Spleen (tissue), 13 donors: ENCODE measurements at places on chromosomes 7 and 10.

- no peak for DNase-seq
Observed at GRCh38 chr7:91894781-91895480, 14.4 kb upstream of the MTERF1 start.

GRCh38 chr10:35391153-35391953 is 55.0 kb downstream of the CCNY start:
- no peak for DNase-seq

DNA sequence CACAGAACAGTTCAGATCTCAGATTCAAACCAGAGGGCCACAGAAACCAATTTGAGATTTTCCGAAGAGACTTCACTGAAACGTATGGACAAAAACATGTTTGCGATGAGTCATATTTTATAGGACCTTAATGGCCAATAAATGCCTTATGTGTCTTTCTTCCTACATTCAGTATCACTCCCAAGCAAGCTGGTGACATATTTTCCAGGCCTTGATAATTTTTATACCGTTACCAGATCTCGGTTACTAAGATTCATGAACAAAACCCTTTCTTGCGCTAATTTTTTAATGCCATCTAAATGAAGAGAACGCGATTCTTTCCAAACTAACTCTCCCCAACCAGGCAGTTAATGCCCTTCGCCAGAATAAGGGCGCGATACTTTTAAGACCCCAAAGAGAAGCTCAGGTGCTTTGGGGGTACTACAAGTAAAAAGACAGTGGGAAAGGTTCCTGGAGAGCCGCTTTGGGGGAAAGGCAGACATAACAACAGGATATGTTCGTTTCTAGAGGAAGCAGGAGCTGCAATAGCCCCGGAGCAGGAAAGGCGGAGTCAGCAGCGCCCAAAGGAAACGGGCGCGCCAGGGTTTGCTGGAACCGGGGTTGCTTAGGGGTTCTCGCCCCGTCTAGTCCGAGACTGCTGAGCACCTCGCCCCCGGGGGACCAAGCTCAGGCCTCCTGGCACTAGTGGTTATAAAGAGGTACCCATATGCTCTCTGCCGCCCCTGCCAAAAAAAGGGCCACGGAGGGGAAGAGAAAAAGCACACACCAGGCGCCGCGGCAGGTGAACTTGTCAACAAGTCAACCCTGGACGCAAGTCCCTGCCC is 884 bp downstream of the ICA1 start:
- peak; percentile 85 for DNase-seq

DNA sequence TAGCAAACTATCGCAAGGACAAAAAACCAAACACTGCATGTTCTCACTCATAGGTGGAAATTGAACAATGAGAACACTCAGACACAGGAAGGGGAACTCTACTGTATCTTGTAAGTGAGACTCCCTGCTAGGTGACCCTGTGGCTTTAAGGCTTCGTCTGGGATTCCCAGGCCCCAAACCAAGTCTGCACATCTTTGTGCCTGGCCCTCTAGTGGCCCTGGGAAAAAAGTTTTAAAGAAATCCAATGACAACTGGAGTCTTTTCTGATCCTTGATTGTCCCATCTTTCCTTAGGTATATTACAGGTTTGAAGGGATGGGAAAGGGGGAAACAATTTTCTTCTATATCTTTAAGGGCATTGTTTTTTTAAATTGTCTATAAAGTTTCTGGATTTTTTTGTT is 10.6 kb upstream of the LIPM start:
- DNase-seq = no peak

GRCh38 chr10:103929381-103929921 is 11.5 kb upstream of the STN1 start:
- no peak for DNase-seq

DNA sequence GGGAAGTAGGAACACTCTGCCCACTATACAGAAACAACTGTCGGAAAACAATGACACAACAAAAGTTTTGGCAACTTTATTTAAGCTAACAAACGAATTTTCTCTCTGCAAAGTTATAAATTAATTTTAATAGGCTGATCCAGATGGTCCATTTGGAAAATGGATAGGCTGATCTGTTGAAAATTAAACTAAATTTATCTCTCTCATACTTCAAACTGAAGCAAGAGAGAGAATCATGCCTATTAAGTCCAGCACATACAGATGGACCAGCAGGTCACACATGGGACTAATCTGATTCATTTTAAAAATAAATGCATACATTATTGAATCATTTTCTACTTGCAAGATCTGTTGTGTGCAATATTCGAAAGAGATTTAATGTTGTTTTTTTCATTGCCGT is 110.1 kb downstream of the BTRC start:
- DNase-seq = no peak

- DNase-seq = no peak
Observed at GRCh38 chr10:100020142-100020885, 10.6 kb upstream of the DNMBP start.

DNA sequence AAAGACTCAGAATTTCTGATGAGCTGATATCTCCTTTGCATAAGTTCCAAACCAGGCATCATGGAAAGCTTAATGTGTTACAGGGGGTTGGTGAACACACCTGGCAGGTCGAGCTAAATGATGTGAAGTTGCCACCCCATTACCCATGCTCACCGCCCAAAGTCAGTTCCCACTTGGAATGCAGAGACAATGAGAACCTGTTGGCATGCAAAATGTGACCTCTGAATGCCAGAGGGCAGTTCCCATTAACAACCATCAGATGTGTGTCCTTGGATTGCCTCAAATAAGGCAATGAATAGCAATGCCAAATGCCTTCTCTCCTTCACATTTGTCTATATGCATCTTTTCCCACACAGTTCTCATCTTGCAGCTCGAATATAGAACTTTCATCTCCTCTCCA is 190.7 kb downstream of the CDCA7L start:
- no peak for DNase-seq

GRCh38 chr10:102602272-102603045 is 41.8 kb upstream of the TRIM8 start:
- DNase-seq = no peak

DNA sequence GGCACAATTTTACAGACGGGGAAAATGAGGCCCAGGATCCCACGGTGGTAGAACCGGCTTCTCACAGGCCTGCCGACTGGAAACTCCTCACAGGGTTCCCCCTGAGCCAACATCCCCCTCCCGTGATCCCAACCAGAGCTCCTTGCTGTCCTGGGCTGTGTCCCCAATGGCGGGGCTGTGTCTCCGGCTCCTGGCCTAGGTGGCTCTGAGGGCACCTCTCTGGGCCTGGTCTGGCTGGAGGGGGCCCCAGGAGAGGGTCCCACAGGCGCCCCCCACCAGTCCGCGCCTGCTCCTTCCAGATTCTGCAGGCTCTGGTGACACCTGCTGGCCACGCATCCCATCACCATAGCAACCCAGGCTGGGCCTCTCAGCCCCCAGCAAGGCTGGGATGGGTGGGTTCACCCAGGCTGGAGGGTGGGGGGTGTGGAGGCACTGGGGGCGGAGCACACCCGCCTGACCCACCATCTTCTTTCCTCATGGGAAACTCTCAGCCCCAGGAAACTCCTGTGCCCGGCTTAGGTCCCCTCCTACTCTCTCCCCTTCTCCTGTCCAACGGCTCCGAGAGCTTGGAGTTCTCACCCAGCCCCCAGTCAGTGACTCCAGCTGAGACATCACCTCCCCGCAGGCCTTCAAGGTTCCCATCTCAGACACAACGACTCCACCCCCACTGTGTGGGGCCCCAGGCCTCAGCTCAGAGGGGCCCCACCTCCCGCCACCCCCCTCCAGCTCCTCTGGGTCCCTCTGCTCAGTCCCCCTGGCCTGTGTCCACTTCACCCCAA is 27.1 kb upstream of the TNRC18 start:
- DNase-seq = peak; percentile 84

GRCh38 chr10:71270301-71271220 is 48.5 kb upstream of the SLC29A3 start:
- DNase-seq = no peak

- no peak for DNase-seq
Observed at GRCh38 chr10:55426138-55426537, 625.1 kb upstream of the PCDH15 start.

- DNase-seq = no peak
Observed at GRCh38 chr10:116891208-116891607, 41.9 kb downstream of the ENO4 start.

GRCh38 chr7:20459419-20459818 is 128.7 kb downstream of the ITGB8 start:
- no peak for DNase-seq

DNA sequence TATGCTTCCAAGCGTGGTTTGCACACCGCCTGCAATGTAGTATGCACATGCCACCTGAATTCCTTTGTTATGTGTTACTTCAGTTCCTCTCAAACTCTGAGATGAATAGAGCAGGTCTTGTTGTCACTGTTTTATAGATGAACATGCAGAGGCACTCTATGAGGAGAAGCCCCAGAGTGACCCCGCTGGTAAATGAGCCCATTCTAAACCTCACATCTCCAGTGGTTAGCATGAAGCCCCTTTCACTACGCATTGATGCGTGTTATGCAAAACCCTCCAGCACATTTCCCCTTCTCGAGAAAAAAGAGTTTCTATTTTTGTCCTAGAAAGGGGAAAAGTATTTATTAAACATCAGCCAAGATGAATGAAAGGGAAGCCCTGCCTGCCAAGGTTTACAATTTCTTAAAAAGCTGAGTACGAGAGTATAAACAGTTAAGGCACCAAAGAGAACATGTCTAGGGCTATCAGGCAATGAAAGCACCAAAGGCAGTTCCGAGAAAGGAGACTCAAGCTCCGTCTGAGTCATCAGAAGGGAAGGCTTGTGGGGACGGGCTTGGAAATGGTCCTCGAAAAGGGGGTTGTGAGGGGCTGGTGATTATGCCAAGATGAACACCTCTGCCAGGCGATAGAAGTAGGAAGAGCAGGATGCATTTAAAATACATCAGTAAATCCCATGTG is 58.7 kb upstream of the PFKP start:
- no peak for DNase-seq

DNA sequence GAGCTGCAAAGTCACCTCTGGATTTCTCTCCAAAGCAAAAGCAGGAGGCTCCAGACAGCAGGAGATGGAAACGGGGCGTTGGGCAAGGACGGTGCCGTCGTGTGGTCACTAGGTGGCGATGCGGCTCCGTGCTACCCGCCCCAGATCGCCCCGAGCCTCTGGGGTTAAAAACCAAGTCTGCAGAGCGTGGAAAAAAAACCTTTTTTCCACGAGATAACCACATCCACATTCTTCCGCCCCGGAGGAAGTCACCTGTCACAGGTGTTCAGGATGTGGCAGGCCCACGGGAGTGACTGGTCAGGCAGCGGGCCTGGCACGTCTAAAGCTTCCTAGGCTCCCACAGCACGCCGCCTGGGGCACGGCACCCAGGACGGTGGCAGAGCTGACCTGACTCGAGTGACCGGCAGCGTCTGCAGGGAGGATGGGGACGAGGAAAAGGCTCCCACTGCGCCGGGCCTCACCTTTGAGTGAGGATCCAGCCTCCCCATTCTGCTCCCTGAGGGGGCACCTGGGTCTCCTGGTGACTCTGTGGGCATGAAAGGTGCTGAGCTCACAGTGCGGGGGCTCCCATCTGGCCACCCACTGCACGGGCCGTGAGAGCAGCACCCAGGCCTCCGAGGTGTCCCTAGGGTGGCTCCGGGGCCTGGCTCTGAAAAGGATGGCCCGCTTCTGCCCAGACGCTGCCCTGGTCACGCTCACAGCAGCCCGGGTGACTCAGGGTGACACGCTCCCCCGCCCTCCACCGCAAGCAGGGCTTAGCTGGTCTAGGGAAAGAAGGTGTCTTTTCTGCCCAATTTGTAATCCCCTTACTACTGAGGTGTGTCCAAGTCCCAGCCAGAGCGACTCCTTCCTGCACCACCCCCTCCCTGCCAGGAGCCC is 71.3 kb upstream of the TNRC18 start:
- peak; percentile 94 for DNase-seq

- DNase-seq = no peak
Observed at GRCh38 chr7:47291461-47292081, 290.3 kb downstream of the TNS3 start.

GRCh38 chr7:99191869-99192596 is 15.9 kb downstream of the KPNA7 start:
- DNase-seq = peak; percentile 0

DNA sequence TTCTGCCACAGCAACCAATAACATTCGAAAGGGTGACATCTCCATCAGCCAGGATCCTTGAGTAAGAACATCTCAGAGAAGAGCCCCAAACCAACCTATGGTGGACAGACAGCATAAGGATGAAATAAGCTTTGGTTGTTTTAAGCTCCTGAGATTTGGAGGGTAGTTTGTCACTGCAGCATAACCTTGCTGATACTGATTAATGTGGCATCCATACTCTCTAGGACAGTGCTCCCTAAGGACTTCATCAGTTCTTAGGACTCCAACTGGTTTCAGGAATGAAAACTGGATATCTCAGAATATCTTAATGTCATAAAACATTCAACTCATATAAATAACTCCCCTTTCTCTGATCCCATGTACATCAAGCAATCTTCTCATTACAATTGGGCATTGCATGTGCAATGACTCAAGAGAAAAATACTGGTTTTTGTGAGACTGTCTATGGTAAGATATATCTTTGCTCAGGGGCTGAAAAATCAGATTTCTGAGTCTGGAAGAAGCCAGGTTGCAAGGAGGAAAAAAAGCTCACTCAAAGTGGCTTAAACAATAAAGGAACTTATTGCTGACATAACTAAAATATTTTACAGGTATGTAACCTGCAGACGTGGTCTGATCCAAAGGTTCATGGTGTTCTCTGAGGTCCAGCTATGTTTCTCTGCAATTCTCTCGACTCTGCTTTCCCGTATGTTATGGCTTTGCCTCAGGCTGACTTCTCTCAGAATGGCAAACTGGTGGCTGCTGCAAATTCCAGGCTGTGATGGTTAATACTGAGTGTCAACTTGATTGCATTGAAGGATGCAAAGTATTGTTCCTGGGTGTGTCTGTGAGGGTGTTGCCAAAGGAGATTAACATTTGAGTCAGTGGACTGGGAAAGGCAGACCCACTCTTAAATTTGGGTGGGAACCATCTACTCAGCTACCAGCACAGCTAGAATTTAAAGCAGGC is 65.7 kb downstream of the RAB11FIP2 start:
- no peak for DNase-seq

DNA sequence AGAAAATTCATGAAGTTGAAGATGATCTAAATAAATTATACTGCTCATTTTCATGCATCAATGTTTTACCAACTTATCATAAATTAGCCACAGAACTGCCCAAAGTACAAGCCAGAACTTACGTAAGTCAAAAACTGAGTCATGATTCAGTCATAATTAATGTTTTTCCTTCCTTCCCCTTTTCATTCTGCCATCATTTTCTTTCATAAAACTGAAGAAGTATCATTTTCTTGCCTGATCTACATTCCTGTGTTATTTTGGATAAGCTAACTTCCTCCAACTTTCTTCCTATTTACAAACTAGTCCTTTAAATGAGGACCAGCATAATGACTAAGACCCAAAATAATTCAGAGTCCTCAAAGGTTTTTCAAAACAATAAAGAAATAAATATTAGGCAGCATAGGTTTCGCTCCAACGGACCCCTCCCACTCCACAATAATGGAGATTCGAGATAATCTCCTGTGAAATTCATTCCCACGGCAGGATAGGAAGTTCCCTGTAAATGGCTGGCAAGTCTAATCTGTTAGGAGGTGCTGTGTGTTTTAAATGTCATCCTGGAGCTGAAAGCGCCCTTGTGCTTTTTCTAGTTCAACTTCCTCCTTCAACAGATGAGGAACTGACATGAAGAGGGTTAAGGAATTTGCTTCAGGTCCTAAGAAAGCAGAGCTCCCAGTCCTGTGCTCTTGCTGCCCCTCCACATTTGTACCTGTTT is 218.9 kb downstream of the DOCK4 start:
- DNase-seq = no peak
